Activated gamma-delta T cell treated with Interleukin-2 at 50 U/mL for 16 hours (primary cell): ENCODE measurements at places on chromosomes 5 and 9.

GRCh38 chr9:116689486-116690032, 2.5 kb downstream of the TRIM32 start:
- DNase-seq, result no peak

DNA sequence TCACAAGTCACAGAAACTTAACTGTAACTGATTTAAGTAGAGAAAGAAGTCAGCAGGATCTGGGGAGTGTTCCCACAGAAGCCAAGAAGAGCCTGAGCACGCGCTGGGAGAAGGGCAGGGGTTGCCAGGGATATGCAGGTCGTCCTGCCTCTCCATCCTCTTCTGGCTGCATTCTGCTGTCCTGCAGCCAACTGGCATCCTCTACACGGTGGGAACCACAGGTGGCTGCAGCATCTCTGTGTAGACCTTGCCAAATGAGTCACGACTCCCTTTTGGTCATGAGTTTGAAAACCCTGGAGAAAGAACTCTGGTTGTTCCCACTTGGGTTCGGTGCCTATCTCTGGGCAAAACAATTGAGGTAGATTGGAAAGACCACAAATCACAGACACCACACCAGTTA, 38.4 kb upstream of the PCA3 start:
- DNase-seq, result no peak

DNA sequence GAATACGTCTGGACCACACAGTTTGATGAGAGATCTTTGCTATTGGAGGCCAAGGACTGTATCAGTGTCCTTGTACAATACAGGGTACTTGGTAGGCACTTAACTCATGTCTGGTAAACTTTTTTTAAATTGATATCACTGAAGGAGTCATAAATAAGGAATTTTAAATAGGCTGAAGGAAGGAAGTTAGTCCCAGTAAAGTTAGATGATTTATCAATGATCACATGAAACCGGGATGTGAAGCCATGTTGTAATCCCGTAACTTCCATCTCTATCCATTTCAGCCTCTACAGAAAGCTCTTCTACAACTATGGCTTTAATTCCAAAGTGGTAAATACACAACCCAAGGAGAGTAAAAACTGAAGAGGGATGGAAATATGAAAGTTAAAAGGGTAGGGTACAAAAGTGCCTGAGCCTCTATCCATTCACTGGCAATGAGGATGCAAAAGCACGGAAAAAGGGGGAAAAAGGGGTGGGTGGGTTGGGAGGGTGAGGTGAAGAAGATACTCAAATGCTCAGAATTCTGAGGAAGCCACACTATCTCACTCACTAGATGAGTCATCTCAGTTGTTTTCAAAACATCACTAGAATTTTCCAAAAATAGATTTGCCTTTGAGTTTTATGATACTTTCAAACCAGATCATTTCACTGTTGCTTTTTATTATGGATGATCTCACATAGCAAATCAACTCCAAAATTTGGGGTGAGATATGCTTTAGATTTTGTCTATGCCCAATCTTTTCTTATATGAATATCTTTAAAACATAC, 1053.5 kb downstream of the NR2F1-AS1 start:
- DNase-seq, result no peak

- no peak for DNase-seq
Observed at GRCh38 chr9:97806721-97807120, 46.3 kb upstream of the FOXE1 start.

DNA sequence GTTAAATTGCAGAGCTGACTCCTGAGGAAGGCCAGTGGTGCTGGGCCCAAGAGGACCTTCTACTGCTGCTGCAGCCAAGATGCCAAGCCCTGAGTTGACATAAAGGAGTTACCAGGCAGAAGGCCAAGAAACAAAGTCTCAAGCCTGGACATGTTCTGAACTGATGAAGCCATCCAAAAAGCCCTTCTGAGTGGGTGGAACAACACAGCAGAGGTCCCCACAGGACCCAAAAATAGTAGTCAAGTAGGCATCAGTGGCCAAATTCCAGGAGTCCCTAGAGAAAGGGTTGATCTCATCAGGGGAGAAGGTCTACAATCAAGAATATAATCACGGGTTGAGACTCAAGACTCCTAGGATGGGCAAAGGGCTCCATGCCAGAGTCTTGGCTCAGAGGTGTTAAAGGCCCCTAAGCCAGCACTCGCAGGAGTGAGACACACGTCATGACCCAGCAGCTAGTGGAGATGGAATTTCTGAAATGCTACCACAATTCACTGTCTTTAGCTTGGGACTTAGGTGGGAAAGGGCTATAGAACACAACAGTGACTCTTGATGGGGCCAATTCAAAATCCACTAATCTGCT, 119.7 kb downstream of the FANCC start:
- no peak for DNase-seq

DNA sequence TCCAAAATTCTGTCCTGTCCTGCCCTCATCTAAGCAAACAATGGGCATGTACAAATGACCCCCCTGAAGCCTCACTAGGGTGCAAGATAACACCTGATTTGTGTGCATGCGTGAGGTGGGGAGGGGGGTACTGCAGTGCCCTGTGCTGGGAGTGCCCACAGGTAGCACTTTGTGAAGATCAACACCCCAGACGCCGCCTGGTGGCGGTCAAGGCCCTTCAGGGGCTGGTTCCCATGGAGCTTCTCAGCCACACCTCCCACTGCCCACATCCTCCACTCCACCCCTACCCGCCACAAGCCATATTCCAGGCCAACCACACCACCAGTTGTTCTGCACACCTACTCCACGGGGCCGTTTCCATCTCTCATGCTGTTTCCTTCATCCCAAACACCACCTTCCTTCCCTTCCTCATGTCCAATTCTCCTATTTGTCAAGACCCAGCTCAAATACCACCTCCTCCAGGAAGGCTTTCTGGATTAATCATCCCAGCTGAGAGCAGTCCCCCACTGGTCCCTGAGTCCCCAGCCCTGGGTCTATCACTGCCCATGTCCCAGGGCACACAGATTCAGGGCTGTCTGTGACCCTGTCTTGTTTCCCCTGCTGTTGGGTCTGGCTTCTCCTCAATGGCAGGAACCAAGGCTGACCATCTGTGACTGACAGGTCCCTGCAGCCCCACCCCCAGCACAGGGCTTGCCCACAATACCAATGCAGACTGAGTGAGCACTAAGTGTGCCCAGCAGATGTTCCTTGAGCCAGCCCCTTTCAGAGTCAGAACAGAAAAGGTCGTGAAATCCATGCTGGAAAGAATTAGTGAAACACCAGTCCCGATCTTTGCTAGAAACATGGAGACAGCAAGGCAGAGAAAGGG, 178.4 kb downstream of the PAX5 start:
- DNase-seq, result peak; percentile 28

DNA sequence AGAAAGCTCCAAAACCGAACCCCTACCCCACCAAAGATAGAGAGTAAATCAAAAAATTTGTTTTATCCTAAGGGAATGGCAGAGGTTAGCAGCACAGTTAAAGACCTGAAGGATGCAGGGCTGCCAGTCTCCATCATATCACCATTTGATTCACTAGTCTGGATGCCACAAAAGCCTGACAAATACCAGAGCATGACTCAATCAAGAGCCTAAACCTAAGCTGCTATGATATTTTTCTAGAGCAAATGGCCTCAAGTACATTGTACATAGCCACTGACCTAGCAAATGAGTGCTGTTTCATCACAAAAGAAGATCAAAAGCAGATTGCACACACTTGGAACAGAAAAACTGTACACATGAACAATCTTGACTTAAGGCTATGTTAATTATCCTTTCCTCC, 48.0 kb downstream of the DPYSL3 start:
- DNase-seq, result no peak

- no peak for DNase-seq
Observed at GRCh38 chr9:9078301-9078700, 1278.7 kb upstream of the DMAC1 start.

DNA sequence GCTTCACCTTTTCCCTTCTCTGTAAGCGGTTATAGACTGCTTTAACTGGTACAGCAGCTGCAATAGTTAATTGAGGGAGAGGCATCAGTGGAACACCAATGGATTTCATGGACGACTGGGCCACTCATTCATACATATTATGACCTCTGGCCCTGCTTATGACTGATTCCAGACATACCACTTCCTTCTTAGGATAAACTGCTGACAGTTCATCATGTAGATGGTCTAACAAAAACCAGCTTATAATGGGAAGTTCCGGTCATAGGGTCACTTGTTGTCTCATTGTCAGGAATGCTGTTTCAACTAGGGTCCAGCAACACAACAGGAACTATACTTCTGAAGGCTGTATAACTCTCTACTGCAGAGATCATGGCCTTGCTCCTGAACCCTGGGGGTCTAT, 265.2 kb upstream of the RASA1 start:
- DNase-seq, result no peak

GRCh38 chr5:147670815-147671214, 111.7 kb downstream of the JAKMIP2 start:
- DNase-seq, result no peak

DNA sequence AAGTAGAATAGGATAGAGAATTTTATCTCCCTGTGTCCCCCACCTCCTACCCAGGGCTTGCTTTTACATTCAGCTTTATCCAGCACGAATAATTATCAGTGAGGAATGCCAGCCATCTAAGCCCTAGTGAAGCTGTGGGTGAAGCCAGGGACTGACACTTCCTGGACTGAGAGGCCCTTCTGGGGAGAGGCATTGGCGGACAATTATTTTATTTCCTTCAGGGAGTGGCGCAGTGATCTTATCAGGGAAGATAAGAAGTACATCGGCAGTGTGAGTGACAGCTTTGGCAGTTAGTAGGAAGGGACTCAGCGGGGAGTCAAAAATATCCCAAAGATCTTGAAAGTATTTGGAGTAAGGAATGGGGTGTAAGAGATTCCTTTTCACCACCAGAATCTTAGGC, 34.9 kb upstream of the RPS23 start:
- no peak for DNase-seq

DNA sequence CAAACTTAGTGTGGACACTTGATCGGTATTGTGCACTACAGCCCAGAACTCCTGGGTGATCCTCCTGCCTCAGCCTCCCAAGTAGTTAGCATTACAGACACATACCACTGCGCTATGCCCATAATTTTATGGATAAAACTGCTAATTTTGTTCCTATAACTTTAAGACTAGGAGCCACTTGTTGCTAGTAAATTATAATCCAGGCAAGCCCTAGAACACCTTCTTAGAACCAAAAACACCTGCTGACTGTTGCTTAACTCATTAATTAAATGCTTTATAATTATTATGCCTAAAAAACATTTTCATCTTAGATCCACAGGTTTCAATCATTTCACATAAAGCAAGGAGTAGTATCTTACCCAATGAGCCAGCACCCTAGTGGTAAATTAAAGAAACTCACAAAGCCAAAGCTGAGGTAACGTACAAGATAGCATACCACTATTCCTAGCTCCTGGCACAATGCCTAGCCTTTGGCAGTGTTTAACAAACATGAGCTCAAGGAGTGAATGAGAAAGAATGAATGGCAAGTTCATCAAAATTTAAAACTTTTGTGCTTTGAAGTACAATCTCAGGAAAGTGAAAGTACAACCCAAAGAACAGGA, 5.4 kb downstream of the MRPS27 start:
- DNase-seq, result no peak

- DNase-seq, result no peak
Observed at GRCh38 chr5:117463881-117464570, 889.4 kb upstream of the SEMA6A start.

DNA sequence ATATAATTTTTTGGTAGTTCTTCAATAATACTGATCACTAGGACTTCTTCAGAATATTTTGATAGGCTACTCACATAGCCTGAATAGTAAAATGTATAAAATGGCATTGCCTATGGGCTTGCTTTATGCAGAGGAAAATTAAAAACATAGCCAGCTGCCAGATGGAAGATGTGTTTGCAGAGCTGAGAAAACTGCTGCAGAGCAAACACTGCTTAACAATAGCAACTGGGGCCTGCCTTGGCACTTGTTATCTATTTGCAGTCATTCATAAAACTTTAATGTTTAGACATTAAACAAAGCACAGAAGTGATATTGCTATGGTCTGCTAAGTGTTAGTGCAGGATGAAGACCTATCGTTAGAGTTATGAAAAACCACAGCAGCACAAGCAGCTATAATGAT, 151.5 kb upstream of the SMC2 start:
- DNase-seq, result no peak

GRCh38 chr5:113514289-113514635, 768 bp downstream of the YTHDC2 start:
- no peak for DNase-seq
